ENCODE measurements at places on chromosomes 4 and X.

DNA sequence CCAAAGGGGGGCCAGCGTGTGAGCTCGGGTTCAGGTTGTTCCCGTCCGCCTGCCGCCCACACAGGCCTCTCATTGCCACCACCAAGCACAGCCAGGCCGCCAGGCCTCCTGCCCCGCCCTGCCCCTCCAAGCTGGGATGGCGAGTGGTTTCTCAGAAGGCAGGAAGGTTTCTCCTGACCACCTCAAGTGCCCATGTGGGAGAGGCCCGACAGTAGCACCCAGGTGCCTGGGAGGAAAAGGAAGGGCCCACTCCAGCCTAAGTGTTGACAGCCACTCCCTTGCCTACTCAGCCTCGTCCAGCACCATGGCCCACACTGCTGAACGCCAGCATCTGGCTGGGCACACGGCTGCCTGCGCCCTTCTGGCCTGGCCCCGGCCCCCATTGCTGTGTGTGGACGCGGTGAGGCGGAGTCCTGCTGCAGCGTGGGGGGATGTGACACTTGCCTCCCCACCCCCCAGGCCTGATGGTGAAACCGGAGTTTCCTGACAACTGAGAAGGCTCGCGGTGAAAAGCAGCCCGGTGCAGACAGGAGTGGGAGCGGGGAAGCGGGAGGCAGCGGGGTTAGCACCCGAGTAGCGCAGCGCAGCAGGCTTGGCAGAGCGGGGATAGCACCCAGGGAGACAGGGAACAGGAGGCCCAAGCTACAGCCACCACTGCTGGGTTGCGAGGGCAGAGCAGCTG, 19.2 kb downstream of the FLNA start:
- no peak for DNase-seq

DNA sequence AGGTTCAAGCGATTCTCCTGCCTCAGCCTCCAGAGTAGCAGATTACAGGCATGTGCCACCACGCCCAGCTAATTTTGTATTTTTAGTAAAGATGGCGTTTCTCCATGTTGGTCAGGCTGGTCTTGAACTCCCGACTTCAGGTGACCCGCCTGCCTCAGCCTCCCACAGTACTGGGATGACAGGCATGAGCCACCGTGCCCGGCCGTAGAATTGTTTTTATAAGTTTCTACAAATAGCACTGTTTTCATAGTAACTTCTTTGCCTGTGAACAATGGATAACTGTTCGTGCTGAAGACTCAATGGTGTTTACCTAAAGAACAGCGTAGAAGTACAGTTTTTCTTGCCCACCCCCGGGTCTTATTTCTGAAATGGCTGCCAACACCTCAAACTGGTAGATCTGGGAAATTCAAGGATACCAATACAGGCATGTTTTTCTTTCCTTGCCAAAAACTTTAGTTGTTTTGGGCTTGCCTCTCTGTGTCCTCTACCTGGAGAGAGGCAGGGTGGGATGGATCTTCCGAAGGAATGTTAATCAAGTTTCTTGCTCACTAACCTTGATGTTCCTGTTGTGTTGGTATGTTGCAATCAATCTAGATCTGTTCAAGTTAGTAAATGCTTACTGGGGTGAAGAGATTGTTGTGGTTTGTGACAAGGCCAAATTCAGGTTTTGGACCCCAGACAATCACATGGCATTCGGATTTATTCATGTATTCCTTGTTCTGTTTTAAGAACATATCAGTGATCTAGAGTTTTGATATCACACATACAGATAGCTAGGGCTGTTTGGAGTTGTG, 2.8 kb upstream of the RUFY3 start:
- no peak for DNase-seq

DNA sequence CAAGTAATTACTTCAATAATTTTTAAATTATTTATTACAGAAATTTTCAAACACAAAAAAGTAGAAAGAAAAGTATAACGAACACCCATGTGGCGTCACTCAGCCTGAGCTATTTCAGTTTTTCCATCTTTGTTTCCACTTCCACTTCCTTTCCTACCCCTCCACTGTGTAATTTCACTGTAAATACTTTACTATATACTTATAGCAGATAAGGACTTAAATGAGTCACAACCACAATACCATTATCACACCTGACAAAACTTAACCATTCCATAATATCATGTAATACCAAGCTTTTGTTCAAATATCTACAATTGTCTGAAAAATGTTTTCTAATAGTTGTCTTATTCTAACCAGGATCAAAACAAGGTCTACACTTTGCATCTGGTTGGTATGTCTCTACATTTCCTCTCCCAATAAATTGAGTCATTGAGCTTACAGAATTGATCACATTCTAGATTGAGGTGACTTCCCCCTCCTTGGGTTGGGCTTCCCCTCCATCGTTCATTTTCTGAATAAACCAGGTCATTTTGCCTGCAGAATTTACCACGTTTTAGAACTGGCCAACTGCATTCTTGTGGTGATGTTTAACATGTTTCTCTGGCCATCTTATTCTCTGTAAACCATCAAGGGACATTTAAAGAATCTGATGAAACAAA, 48.7 kb downstream of the ATP10D start:
- no peak for DNase-seq

GRCh38 chr4:162457071-162457865, 293.5 kb upstream of the FSTL5 start:
- no peak for DNase-seq

- DNase-seq, result no peak
These were observed 25.4 kb upstream of the CXCL3 start for GRCh38 chr4:74063859-74064258.

- DNase-seq, result no peak
These were observed 644.1 kb upstream of the TENM3 start for GRCh38 chr4:181599134-181599533.

DNA sequence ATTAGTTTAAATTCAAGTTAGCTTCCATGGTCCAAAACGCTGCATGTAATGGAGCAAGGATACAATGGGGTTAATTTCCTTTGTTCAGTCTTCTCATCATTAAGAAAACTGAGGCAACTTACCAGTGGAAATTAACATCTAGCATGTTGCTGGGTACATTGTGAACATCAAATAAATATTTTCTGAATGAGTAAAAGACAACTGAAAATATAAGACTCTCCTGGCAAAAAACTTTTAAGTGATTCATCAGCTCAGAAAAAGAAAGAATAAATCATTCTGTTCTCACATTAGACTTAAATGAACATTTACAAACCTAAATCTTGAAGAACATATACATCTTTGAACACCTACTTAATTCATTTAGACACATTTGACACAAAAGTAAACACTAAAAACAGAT, 138.4 kb upstream of the ETNPPL start:
- DNase-seq, result no peak

DNA sequence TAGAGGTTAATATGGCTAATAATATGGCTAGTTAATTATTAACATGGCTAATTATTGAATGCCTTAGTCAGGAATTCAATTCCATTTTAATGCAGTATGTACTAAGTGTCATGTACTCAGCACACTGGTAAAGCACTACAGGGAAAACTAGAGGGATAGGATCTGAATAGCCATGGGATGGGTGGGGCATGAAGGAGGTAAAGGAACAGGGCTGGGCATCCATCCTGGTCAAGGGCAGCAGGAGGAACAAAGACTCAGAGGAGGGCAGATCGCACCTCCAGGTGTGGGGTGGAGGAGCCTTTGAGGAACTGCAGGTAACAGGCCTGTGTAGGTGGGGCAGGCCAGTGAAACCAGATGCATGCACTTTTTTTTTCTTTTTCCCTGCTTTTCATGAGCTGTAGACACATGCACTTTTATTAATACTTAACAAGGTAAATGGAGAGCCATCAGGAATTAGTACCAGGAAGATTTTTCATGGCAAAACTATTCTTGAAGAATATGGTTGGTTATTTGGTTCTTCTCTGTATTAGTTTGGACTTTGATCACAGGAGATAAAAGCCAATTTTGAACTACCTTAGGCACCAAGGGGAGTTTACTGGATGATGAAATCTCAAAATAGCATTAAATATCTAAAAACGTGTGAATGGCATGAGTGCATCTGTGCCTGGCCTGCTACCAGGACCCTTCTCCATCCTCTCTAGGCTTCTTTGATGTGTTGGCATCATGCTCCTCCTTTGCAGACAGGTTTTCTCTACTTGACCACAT, 88.3 kb downstream of the CC2D2A start:
- DNase-seq, result no peak

- DNase-seq, result no peak
These were observed 558.3 kb upstream of the GRIA3 start for GRCh38 chrX:122625821-122626220.

DNA sequence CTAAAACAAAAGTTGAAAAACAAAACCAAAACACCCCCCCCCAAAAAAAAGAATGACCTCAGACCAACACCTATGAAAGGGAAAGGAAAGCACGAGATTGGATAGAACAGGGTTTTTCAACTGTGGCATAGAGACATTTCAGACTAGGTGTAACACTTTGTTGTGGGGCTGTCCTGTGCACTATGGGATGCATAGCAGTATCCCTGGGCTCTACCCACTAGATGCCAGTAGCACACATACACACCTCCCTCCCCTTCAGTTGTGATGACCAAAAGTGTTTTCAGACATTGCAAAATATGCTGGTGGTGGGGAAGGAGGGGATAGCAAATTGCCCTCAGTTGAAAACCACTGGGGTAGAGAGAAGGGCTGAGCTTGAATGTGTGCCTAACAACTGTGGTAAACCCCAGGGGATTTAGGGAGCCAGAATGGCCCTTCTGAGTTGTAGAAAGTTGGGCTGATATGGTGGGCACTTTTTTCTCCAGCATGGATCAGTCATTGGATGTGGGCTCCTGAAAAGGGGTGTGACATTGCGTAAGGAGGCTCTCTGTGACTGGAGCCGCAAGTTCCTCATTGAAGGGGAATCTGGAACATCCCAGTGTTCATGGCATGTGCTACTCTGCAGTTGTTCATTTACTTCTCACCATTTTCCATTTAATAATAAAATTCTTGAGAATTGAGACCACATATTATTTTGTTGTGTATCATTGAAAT, 8.8 kb upstream of the GEMIN8 start:
- no peak for DNase-seq

DNA sequence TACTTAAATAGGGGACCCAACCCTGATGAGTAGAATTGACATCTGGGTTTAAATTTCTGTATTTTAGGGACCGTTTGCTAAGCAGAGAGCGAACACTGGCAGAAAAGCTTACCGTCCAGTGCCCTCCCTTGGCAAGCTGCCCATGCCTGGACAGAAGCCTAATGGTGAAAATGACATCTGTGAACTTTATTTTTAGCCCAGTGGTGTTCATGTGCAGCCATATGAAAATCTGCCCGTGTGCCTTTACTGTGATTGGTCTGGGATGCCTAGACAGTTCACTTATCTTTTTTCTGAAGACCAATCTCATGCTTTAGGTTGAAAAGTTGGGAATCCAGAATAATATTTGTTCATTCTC, 1.1 kb downstream of the STBD1 start:
- no peak for DNase-seq

DNA sequence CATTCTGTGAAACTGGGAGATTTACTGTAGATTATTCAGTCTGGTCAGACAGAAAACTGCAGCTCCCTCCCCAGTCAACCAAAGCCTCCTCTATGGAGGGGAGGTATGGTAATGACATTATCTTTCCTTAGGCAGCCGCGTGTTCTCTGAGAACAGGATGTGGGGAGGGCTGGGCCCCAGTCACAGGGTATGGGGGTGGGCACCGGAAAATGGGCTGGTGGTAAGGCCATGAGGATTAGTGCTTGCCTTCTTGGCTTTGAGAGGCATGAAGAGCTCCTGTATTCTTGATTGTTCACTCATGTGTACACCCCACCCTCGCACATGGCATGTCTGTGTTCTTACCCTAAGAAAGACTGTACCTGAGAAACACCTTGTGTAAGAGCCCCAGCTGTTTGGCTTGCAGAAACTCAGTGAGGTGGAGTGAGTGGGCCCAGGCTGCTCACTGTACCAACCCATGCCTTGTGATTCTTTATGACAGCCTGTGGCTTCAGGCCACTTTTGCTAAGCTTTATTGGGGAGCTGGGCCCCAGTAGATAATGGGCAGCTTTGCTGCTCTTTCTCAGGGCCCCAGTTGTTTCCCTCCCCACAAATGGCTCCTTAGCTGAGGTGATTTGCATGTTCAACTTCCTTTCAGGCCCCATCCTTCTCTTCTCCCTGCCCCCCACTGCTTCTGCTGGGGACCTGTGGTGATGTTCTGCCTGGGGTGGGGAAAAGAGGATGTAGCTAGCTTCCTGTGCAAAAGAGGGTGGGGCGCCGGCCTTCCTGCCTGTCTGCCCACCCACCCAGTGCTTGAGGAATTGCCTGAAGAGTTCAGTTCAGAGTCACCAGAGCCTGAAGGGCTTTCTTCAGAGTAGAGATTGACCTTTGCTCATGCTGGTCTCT, 30.7 kb downstream of the MSN start:
- DNase-seq, result peak; percentile 39

GRCh38 chr4:176794651-176795050, 1.9 kb upstream of the VEGFC start:
- DNase-seq, result no peak

DNA sequence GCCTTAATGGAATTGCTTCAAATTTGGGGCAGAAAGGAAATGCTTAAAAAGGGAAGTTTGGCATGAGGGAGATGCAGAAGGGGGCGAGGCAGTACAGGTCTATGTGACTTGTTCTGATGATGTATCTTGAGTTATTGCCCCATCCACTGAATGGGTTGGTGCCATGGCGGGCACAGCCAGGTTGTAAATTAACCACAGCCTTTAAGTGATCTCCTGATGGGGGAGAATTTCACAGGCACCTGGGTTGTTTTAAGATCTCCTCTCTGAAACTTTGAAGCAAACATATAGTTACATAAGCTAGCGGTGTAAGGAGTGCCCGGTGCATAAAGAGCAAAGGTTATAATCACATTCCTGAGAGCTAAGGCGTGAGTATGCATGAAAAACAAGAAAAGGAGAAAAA, 37.0 kb downstream of the NPY5R start:
- DNase-seq, result no peak

DNA sequence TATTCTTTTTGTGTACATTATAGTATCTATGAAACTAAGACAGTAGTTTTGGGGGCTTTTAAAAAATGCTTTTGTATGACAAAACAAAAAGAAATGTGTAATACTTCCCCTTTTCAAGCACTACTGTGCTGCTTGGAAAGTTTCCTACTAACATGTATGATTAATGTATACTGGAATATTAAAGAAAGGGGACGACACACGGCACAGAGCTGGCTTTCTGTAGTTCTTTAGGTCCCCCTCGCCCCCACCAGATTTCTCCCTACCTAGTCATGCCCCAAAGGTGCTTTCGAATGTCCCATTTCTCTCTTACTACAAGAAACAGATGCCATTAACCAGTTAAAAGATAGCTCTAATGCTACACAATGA, 1.6 kb upstream of the AP1S2 start:
- no peak for DNase-seq

Data from stimulated activated CD8-positive, alpha-beta memory T cell treated with anti-CD3 and anti-CD28 coated beads, Interleukin-4, amount 100 ng/mL, for 1 hour (primary cell).